A172 (cell line): ENCODE measurements at places on chromosomes 4 and X. TPM values are rescaled to one million over a fixed set of nuclear protein-coding genes. Genes with fewer than 3 reads are reported as not detected.

The WDR17 gene
- total RNA-seq = 2.5 and 3.3 TPM in 2 replicates

The PHOX2B gene
- not detected in 2 replicates for total RNA-seq

GRCh38 chr4:176579226-176579625 lies 213.5 kb downstream of the VEGFC start:
- DNase-seq = no peak

- DNase-seq = no peak
Measured at GRCh38 chr4:86878640-86879039, 13.6 kb downstream of the C4orf36 start.

DNA sequence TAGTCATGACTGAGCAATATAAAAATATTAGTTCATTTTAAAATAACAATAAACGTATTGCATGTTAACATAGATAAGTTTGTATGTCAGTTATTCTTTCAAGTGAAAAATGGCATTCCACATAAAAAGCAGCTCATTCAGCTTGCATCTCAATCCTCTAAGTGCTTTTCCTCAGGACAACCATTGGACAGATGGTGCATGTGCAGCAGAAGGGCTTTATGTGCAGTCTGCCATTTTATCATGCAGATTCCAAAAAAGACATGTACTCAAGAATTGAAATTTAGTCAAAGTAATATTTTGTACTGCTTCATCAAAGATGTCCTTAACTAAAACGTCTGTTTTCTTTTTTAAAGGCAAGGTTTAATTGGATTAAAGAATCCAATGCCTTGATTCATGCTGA lies 93.4 kb downstream of the RS1 start:
- no peak for DNase-seq

DNA sequence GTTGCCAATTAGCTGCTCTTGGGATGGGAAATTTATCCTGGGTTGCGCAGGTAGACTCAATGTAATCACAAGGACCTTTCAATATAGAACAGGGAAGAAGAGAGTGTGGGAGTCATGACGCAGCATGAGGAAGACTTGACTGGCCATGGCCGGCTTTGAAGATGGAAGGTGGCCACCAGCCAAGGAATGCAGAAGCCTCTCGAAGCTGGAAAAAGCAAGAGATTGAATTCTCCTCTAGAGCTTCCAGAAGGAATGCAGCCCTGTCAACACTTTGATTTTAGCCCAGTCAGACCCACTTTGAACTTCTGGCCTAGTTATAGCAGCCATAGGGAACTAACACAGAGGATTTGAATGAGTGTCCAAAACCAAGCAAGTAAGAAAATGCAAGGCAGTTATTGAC lies 14.7 kb upstream of the SH3KBP1 start:
- DNase-seq = no peak

DNA sequence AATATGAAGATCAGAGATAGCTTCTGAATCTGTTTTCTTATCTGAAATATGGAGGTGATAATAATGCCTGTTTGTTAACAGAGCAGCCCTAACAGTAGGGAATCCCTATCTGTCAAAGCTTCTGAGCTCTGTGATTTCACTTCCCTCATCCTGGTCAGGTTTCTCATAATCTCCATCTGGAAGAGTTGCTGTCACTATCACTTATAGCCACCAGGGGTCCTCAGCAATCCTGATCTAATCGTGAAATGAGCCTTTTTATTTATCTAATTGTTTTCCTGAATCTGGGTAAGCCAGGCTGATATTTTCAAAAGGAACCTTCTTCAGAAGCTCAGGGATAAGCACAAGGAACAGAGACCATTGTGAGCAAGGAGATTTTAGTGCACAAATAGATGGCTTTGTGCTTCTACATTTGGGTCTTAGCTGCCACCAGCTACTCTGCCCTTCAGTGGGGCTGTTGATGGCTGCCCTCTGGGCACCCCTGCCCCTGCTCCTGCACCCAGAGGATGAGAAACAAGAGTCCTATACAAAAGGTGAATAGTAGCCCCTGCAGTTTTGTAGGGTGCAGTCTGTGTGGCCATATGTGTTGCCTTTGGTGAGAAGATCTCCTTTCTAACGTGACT lies 196.4 kb upstream of the RADX start:
- DNase-seq = no peak

DNA sequence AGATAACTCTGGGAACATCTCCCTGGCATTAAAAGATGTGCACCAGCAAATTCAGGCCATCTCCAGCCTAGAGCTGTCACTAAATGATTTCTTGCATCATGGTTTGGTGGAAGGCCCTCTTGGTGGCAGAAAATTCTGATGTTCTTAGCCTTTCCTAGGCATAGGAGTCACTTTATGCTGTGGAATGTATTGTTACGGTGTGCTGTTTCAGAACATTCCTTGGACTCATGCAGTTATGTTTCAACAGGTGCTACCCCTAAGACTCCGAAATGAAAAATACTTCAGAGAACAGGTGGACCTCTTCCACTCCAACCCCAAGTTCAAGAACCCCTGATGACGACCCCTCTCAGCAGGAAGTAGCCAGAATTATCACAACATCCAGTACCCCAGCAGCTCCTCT lies 20.3 kb upstream of the PAPSS1 start:
- no peak for DNase-seq

DNA sequence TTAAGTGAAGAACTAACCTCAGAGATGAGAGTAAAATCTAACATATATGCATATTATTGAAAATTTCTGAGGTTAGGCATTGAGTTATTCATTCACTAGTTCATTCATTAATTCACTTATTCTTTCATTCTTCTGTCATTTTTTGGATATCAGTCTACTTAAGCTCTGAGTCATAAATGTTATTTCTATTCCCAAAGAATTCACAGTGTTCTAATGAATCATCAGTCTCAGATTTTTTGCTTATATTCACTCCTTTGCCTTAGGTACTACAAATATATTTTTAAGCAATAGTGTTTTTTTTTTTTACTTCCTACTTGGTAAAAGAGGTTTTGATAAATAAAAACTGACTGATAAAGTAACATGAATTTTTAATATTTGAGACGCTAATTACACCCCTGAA lies 95.2 kb upstream of the DKK2 start:
- peak; percentile 1 for DNase-seq

GRCh38 chr4:112403101-112403945 lies 106.2 kb downstream of the ALPK1 start:
- DNase-seq = no peak

- no peak for DNase-seq
Measured at GRCh38 chrX:29477878-29478277, 737.5 kb upstream of the MAGEB2 start.

DNA sequence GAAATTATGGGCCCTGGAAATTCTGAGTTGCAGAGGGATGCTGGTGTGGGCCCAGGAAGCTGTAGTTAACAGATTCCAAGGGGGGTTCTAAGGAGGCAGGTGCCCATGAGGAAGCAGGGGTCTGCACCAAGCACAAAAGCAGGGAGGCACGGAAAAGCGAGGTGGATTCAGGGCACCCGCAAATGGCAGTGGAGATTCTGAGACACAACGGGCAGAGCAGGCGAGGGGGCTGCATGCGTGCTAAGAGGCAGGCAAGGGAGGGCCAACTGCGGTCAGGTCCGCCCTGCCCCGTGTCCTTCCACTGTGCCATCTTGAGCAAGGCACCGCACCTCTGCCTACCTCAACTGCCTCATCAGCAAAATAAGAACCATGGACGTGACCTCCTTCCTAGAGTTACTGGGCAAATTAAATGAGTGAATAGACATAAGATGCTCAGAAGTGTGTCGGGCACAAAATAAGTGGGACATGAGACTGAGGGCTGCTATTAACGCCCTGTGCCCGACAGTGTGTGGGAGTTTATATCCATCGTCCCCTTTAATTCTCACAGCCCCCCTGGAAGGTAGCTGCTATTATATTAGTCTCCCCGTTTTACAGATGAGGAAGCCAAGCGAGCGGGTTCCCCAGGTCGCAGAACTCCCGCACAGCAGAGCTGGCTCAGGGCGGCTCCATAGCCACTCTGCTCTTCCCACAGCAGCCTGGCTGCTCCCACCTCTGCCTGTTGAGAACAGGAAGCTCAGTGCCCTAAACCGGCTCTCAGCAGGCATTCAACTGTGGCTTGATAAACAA lies 67.6 kb downstream of the PPP2R2C start:
- no peak for DNase-seq

DNA sequence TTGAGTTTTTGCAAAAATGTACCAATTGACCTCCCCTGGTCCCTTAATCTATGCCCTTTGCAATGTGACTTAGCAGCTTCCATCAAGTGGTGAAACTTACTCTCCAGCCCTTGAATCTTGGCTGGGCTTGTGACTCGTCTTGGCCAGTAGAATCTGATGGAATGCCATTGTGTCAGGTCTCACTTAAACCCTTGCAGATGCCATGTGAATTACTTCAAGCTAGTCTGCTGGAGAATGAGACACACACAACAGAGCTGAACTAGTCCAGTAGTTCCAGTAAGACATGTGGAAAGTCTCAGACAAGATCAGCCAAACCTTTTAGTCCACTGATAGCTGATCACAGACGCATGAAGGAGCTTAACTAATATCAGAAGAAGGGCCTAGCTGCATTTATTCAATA lies 567.8 kb upstream of the CPEB2 start:
- DNase-seq = no peak

GRCh38 chr4:148653681-148654080 lies 211.5 kb upstream of the NR3C2 start:
- no peak for DNase-seq
